M059J (cell line): ENCODE measurements at places on chromosomes 6 and 20. TPM values are rescaled to one million over a fixed set of nuclear protein-coding genes. Genes with fewer than 3 reads are reported as not detected.

Gene SAPCD1
- 1.7 TPM in 1 of 2 replicates, not detected in the other for total RNA-seq

Gene BEND3
- total RNA-seq: 1.8 and 4.3 TPM in 2 replicates

Gene DYNLT2
- 0.76 and 1.1 TPM in 2 replicates for total RNA-seq

Gene FOXA2
- not detected in 2 replicates for total RNA-seq

Gene HLA-DQA1
- not detected in 2 replicates for total RNA-seq

DNA sequence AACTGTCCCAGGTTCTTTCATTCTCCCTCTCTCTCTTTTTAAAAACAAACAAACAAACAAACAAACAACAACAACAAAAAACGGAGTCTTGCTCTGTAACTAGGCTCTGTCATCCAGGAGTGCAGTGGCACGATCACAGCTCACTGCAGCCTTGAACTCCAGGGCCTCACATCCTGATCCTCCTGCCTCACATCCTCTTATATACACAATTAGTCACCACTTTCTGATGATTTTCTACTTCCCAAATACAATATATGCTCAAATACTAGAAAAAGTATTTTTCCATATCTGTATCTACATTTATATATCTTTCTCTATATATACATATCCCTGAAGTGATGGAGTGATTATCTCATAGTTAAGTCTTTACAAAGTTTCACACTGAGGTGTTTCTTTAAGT is 170.7 kb downstream of the EPHA7 start:
- DNase-seq: no peak

- no peak for DNase-seq
Measured at GRCh38 chr20:2528671-2529271, 7.6 kb upstream of the TMC2 start.

DNA sequence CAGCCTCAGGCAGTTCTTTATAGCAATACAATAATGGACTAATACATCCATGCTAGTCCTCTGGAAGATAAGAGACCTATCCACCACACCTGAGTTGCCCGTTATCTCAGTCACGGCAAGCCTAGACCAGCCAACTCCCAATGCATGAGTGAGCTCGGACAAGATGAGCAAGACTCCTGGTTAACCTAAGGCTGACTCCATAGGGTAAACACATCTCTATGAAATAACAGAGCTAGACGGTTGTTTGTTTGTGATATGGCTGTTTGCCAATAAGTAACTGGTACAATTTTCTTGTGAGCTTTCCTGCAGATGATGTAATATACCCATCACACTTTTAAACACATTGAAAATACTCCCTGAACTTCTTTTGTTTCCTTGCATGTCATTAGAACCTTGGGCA is 70.6 kb upstream of the PHACTR1 start:
- DNase-seq: no peak

DNA sequence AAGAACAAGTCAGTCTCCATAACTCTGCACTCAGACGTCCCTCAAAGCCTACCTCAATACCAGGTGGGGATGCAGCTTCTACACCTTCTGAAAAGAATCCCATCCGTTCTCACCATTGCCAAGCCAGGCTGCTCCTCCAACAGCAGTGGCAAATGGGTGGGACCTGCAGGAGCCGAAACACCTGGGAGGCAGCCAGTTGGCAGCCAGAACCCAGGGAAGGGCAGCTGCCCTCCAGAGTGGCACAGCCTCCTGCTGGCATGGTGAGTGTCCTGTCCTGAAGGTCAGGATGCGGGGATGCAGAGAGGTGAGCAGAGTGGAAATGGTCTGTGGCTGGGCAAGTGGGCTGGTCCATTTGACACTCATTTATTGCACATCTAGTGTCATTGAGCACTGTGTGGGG is 210.6 kb upstream of the CDH4 start:
- no peak for DNase-seq

DNA sequence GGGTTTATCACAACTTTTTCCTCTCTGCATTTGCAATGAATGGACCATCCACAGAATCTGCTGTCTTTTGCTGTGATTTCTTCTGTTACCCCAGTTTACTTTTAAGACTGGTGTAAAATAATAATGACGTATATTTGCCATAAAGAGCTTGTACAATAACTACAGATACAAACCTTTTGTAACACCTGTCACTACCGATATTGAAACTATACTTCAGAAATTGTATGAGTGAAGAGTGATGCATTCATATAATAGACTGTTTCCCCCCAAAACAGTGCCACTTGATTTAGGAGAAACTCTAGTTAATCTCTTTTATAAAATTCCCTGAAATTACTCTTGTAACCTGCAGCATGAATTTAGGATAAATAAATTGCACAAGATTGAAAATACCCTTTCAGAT is 26.4 kb upstream of the PIM1 start:
- no peak for DNase-seq
